ENCODE measurements at places on chromosomes 2 and 18.
A peak's percentile ranks its signal among the peaks of the same experiment; 100 is the strongest.

DNA sequence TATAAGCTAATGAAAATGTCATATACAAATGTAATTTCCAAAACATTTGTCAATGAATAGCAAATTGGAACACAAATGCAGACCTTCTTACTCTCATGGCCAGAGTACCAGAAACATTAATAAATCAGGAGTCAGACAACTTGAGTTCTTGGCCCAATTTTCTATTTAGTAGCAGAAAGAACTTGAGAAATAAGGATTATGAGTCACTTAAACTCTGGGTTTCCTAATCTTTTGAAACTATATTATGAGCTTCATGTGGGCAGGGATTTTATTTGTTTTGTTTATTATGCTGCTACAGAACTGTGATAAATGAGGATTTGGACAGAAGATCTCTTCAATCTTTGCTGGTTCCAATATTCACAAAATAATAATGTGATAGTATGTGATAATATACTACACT, 686.7 kb downstream of the NR4A2 start:
- DNase-seq: no peak

DNA sequence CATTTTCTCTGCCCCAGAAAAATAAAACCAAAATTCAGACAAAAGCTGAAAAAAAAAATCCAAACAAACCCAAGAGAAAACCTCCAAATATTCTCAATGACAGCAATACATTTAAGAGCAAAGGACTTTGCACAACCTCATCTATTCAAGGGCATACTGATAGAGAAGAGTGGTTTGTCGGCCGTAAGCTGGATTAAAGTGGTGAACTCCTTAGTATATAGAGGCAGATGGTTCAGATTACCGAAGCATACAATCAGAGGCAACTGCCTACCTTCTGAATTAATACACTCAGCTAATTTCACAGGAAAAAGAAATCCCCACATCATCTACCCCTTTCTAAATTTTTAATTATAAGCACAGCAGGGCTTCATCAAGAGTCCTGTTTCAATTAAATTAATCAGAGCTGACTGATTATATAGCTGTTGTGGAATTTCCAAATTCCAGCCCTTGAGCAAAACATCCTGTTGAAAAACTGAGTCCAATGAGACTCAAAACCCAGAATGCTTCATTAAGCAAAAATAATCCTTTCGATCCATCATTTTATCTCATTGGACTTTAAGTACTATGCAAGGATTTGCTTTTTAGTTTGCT, at the start of gene CPLX4:
Gene CPLX4, minus strand, starts transcription at position 190 of the 591 bp plus-strand sequence. Its CDS starts 187 bp downstream, at position 3.
- no peak for DNase-seq

DNA sequence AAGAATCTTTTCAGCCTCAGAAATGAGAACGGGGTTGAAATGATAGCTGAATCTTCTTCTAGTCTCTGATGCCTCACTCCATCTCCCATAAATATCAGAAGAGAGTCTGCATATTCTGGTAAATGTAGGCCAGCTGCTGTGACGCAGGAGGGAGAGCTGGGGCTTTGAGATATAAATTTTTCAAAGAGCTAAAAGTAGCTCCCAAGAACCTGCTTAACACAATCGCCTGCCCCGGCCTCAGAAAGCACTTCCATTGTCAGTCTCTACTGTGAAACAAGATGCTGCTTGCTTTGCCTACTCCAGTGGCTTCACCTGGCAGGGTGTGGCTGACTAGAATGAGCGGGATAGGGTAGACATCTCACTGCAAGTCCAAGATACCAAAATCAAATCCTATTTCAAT, 105.0 kb upstream of the CCDC150 start:
- DNase-seq: no peak

DNA sequence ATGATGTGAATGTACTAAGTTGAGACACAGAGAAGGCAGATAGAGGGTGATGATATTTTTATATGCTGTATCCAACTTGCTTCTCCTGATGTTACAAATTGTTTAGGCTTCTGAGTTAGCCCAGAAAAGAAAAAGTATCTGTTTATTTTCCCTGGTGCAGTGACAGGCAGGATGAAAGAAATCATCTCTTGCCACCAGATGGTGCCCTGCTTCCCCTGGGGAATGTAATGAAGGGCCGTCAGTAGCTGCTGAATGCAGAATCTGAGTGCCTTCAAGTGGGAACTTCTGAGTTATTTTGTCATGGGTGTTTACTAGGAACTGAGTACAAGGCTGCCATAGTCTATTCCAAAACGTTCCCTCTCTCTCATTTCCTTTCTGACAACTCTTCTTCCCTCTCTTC, 525.6 kb downstream of the MBD2 start:
- DNase-seq: peak; percentile 22

- DNase-seq: no peak
Measured at GRCh38 chr2:45929674-45930395, 278.4 kb downstream of the PRKCE start.

- no peak for DNase-seq
Measured at GRCh38 chr2:111633189-111633588, 250.8 kb downstream of the ANAPC1 start.

DNA sequence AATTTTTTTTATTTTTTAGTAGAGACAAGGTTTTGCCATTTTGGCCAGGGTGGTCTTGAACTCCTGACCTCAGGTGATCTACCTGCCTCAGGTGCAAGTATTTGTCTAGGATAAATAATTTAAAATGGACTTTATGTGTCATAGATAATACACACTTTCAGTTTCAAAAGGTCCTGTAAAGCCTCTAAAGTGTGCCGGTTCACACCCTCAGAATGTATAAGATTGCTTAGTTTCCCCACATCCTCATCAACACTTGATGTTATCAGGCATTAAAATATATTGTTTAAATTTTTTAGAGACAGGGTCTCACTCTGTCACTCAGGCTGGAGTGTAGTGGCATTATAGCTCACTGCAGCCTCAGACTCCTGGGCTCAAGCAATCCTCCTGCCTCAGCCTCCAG, 170.5 kb downstream of the ANKRD44 start:
- no peak for DNase-seq

DNA sequence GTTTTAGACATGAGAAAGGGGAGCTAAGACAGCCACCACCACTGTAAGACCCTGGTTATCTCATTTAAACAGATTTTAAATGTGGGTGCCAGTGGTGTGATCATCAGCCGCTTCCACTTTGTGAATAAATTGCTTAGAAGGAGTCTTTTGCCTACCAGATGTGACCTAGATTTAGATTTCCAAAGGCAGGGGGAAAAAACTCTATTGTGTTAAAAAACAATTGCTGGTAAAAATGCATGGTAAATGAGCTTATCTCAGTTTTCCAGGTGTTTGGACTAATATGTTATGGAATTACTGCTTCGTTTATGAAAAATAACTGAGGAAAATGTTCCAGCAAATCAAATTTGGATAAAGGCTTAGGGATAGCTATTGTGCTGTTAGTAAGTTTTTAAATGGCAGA, 466.3 kb upstream of the RAB12 start:
- no peak for DNase-seq

DNA sequence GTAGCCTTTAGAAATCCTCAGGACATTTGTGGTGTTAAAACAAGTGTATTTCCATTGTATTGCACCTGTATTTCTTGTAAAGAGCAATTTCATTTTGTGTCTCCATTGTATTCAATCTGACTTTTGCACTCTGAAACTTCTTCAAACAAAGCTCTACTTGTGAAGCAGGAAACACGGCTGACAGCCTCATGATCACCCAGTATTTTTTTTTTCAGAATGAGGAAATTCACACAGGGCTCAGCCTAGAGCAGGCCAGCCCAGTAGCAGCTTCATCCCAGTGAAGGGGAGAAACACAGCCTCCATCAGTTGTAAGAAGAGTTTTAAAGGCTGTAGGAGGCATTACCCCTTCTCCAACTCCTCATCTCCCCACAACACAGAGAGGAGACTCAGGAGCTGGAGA, 175.9 kb upstream of the KLHL29 start:
- DNase-seq: no peak

GRCh38 chr2:216372761-216373291, 543 bp upstream of the MARCHF4 start:
- DNase-seq: no peak

DNA sequence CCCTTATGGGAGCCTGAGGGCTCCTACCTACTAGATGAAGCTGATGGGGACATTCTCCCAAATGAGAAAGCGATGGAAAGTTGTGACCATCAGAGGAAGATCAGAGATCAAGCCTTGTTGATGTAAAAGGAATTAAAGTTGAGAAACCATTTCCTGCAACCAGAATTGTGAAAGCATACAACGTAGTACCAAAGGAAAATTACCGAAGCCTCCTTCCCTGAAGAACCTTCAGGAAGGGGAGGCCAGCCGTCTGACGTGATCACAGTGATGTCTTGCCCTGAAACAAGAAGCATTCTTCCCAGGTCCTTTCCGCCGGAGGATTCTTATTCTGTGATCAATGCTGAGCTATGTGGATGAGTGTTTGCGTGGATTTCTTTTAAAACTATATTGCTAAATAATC, 211.6 kb upstream of the TNP1 start:
- no peak for DNase-seq

- no peak for DNase-seq
Measured at GRCh38 chr2:223815186-223815883, 22.0 kb downstream of the AP1S3 start.

GRCh38 chr18:50151926-50152325, 43.0 kb downstream of the MYO5B start:
- DNase-seq: no peak

DNA sequence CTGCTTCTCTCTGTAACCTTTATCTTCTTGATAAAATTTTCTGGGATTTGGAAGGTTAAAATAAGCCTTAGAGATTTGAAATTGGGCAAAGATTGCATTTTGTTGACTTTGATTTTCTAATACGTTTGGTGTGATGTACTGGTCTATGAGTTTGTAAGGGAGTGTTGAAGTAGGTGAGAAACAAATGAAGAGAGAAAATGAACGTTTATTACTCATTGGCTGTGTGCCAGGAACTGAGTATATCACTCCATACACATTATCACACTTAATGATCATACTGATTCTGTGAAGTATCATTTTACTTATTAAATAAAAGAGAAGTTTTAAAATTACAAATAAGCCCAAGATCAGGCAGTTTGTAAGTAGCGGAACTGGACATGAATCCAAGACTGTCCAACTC, 795.1 kb upstream of the ZEB2 start:
- DNase-seq: no peak

DNA sequence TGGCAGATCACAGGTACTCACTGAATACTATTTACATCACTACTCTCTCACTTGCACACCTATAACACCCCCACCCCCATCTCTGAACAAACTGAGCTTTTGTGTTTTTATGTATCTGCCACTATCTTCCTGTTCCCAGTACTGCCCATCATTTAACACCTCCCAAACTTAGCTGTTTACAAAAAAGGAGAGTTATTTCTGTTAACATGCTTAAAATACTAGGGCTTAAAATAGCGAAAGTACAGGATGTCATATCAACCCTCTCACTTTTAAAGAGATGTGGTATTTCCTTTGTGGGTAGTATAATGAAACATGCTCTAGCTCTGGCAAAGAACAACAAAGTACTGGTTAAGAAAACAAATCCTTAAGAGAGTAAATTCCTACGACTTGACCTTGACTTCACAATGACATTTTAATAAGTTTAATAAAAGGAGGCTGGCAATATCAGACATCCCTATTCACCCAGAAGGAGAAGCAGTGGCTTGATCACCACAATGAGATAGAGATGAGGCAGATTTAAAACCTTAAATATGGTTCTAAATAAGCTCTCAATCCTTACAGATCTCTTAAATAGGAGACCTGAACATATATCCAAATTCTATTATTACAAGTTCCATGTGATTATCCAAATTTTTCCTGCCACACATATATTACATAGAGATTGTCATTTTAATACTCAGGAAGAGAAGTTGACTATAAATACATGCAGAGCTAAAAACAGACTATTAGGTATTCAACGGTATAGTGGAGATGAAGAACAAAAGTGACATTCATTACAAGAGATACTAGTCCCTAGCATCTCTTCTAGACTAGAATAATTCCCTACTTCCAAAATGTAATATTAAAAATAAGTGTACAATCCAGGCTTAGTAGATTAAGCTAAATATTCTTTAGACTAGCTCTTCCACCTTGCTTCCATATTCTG, 36.9 kb downstream of the TRAK2 start:
- no peak for DNase-seq

DNA sequence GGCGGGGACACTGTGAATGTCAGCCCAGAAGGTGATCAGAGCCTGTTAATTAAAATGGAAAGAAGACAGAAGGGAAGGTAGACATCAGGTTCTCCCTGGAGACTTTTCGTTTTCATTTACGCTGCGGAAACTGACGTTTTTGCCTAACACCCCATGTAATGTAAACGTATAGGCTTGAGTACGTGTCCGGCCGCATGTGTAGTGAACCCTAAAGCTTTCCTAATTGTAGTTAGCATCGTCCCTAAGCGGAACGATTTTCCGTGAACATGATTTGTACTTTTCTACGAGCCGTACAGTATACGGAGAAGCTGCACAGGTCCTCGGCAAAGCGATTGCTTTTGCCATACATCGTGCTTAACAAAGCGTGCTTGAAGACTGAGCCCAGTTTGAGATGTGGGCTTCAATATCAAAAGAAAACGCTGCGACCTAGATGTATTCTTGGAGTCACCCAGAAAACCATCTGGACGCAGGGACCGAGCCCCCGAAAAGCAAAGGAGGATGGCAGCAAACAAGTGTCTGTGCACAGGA, 284 bp downstream of the TIMM21 start:
- DNase-seq: no peak

GRCh38 chr2:38744399-38744780, 6.8 kb downstream of the SRSF7 start:
- DNase-seq: no peak

DNA sequence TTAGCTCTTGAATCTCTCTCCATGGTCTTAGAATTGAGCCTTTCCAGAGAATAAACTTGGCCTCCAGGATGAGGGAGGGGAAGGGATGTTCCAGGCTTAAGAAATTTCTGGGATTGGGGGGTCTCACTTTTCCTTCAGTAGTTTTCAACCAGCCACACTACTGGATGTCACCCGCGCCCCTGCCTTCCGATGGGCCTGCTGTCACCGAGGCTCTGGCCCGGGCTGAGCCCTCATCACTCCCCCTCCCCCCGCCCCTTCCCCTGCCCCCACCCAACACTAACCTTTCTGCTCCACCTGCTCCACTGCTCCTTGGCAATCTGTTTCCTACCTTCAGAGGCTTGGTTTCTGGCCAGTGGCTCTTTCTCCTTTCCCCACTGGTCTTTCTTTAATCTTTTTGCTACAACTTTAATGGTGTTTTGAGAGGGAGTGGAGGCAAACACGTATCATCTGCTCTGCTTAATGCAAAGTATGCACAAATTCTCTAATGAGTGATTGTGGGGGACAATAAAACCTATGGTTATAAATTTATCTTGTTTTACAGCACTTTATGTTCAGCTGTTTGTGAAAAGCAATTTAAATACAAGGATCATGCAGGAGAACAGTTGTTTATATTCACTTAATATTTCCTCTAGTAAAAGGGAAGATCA, 155.1 kb downstream of the WDSUB1 start:
- no peak for DNase-seq

- DNase-seq: no peak
Measured at GRCh38 chr2:38622210-38622609, 19.5 kb upstream of the HNRNPLL start.

GRCh38 chr2:233926806-233927205, 9.6 kb downstream of the TRPM8 start:
- no peak for DNase-seq

- no peak for DNase-seq
Measured at GRCh38 chr2:174595891-174596397, 1.7 kb downstream of the WIPF1 start.
